ENCODE measurements at places on chromosomes 3 and 15.

DNA sequence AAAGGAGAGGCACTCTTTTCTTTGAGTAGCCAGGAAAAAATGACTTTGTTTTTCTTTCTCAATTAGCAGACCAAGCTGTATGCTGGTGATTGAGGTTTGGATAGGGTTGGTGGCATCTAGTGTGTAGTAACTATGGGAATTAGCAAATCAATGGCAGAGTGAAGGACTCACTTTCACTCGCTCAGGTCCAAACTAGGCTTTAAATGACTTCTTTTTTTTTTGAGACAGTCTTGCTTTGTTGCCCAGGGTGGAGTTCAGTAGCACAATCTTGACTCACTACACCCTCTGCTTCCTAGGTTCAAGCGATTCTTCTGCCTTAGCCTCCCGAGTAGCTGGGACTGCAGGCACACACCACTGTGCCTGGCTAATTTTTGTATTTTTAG lies 35.9 kb downstream of the PRKCI start:
- DNase-seq, result no peak

DNA sequence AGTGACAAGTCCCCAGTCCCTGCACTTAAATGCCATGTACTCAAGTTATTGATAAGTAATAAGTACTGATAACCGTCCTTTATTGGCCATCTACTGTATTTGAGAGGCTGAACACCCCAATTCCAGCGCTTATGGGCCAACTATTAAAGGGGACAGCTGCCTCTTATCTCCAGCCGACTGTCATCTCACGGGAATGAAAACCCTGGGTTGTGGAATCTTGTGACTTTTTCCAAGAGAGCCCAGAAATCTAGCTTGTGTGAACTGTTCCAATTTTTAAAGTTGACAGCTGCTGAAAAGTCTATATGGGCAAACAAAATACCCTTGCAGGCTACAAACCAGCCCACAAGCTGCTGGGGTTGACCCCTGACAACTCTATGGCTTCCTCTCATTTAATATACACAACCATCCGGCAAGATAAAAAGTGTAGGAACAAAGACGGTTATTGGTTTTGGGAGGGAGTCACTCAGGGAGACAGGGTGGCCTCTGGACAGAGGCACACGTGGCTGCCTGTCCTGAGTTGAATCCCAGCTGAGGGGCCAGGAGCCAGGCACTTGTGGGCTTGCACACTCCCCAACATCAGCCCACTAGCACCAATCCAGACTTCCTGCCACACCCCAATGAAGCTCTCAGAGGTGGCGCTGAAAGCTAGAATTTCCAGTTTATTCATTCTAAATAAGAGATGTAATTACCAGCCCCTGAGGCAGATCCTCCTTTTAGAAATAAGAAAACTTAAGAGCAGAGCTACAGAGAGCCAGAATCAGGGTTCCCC lies 16.2 kb downstream of the SPSB4 start:
- DNase-seq, result no peak

DNA sequence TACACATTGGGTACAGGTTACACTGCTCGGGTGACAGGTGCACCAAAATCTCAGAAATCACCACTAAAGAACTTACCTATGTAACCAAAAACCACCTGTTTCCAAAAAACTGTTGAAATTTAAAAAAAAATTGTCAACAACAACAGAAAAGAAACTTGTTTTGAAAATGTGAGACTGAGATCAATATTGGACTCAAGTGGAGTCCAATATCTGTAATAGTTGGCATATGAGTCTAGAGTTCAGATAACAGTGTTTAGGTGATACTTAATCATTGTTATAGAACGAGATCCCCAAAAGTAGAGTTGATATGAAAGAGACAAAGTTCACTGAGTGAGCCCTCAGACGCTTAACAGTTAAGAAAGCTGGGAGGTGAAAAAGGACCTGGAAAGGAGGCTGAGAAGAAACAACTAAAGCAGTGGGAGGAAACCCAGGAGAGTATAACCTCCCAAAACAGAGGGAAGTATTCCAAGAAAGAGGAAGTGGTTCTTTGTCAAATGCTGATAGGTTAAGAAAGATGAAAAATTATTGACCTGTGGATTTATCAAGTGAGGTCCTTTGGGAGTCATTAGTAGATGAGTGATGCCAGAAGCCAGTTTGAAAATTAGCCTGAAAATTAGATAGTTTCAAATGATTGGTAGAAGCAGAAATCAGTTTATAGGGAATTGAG lies 388.6 kb upstream of the DPH6 start:
- DNase-seq, result no peak

DNA sequence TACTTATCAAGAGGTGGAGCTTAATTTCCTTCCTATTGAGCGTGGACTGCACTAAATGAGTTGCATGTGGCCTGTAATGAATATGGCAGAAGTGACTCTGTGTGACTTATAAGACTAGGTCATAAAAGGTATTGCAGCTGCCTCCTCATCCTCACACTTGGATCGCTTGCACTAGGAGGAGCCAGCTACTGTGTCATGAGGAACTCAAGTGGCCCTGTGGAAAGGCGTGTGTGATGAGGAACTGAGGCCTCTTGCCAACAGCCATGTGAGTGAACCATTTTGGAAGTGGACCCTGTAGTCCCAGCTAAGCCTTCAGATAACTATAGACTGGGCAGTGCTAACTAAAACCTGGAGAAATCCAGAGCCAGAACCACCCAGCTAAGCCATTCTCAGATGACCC lies 7.1 kb upstream of the SLC30A4 start:
- DNase-seq, result no peak
